SK-MEL-5 (cell line): ENCODE measurements at places on chromosomes 13 and 19. TPM values are rescaled to one million over a fixed set of nuclear protein-coding genes. Genes with fewer than 3 reads are reported as not detected.

- DNase-seq: no peak
These were observed 65.6 kb upstream of the TDRD3 start for GRCh38 chr13:60331249-60332012.

GRCh38 chr13:41132512-41133152 is at the start of gene KBTBD6:
TSS of gene KBTBD6 (minus strand) at chr13:41132802. CDS start at chr13:41132511, 291 bp downstream.
- peak; percentile 99 for DNase-seq

DNA sequence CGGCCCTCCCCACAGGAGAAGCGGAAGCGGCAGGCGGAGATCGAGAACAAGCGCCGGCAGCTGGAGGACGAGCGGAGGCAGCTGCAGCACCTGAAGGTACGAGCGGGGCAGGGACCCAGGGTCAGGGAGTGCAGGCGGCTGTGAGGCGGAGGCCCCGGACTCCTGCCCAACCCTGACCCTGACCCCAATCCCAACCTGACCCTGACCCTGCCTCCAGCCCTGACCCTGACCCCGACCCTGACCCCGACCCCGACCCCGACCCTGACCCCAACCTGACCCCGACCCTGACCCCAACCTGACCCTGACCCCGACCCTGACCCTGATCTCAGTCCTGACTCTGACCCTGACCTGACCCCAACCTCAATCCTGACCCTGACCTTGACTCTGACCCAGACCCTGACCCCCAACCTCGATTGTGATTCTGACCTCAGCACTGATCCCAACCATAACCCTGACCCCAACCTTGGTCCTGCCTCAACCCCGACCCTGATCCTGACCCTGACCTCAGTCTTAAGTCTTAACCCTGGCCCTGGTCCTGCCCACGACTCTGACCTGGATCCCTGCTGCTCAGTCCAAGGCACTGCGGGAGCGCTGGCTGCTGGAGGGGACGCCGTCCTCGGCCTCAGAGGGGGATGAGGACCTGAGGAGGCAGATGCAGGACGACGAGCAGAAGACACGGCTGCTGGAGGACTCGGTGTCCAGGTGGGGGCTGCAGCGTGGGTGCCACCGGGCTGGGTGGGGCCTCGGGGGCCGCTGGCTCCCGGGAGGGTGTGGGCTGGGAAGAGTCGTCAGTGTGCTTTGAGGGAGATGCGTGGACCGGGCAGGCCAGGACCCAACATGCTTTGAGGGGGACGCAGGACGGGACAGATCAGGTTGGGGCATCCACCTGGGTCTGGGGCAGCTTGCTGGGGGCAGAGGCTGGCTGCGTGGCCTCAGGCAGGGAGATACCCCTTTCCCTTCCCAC is 18.5 kb downstream of the PALM start:
- no peak for DNase-seq

Gene BEST2
- total RNA-seq: not detected in 2 replicates

Gene SBK2
- total RNA-seq: not detected in 2 replicates

DNA sequence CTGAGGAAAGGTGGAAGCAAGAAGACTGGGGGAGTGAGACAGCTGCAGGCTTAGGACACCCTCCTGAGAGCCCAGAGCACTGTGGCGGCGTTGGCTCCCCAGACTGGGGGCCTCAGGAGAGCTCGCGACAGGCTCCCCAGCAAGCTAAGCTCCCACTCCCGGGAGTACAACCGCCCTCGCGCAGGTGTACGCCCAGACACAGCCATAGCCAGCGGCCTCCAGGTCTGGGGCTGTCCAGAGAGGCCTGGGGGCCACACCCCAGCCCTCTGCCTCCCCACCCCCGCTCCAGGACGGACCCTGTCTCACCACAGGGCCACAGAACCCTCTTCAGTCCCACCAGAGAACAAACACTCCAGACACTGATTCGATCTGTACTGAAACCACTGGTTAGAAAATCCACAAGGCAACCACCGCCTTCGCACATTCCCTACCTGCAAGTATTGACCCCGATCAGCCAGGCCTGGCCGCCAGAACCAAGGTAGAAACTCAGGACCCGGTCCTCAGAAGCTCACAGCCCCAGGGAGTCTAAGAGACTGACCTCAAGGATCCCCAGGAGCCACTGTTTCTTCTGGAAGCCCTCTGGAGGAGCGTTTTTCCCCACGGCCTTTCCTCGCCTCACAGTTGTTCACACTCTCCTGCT is 16.3 kb downstream of the ZIC5 start:
- no peak for DNase-seq

DNA sequence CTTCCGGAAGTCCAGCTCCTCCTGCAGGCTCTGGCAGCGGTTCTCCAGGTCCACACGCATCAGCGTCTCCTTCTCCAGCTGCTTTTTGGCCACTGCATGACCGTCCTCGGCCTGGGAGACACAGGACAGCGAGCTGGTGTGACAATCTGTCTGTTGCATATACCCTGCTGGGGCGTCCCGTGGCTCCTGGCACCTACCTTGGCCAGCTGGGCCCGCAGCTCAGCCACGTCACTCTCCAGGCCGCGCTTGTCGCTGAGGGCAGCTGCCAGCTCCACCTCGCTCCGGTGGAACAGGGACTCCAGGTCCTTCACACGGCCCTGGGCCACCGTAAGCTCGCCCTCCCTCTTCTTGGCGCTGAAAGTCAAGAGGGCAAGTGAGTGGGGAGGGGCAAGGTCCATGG is 10.8 kb upstream of the TIMM13 start:
- DNase-seq: no peak

DNA sequence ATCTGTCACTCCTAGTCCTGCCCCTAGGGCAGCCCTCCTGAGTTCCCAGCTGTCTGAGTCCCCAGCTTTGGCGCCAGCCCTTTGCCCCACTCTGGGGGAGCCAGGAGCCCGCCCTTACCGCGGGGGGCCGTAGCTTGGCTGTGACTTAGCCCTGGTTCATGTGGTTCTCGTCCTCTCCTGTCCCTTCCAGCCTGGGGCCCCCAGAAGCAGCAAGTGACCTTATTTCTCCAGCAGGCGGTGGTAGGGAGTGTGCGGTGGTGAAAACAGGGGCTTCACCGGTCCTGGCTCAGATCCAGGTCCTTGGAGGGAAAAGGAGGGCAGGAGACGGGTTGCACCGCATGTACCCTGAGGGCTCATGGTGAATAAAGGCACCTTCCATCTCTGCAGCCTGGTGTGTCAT is 7.9 kb downstream of the GIPC3 start:
- no peak for DNase-seq

DNA sequence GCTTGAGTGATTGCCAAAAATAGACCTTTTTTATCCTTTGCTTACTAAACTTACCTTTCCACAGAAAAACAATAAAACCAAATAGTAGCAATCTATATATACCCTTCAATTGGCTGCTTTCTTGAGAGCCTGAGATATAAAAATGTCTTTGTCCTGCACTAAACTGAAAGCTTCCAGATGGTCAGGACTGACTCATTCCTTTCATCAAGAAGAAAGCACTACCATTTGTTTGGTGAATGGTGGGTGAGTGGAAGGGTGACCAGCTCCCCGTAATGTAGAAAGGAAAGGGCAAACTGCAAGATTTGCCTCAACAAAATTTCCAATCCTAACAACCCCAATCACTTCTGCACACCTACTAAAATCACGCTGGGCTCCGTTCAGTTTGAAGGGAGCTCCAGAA is 67.8 kb downstream of the SACS start:
- DNase-seq: peak; percentile 17

DNA sequence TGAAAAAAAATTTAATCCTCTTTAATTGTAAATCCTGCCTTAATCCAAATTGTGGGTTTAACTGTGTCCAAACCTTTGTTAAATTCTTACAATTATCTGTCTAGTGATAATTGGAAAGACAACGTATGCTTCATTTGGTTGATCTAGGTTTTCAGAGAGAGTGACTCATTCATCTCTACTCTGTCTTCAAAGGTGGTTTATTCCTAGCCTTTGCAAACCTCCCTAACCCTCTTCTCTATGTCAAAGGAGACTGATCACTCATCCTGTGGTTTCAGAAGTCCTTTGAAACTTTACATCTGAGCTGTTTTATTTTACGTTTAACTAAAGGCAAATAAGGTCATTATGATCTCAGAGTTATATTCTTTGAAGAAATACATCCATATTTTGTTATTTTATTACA is 8.8 kb upstream of the OXGR1 start:
- DNase-seq: no peak

DNA sequence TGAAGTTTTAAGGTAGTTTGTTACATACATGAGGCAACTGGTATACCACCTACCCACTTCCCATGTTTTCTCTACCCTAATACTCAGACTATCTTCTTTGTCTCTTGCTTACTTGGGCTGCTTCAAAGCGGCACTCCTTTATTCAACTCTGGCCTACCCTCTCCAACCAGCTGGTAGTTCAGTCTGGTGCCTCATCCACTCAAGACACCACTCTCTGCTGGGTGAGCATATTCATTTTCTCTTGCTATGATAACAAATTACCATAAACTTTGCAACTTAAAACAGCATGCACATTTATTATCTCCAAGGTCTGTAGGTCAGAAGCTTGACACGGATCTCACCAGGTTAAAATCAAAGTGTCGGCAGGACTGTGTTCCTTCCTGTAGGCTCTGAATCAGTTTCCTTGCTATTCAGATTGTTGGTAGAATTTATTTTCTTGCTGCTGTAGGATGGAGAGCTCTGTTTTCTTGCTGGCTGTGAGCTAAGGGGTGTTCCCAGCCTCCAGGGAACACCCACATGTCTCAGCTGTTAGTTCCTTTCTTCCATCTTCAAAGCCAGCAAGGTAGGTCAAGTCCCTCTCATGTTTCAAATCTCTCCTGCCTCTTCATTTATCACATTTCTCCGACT is 666.0 kb downstream of the DIAPH3 start:
- DNase-seq: no peak

Gene C19orf47
- total RNA-seq: 3.4 and 4.1 TPM in 2 replicates

GRCh38 chr19:18843960-18844359 is 12.2 kb downstream of the UPF1 start:
- no peak for DNase-seq

DNA sequence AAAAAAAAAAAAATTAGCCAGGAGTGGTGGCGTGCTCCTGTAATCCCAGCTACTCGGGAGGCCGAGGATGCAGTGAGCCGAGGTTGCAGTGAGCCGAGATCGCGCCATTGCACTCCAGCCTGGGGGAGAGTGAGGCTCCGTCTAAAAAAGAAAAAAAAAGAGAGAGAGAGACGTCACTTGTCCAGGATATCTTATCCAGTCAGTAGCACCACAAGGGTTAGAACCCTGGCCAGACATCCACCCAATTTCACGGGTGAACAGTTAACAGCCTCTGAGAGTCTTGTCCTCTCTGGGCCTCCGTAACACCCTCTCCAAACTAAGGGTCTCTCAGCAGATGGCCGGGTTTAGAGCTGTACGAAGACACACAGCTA is 917 bp upstream of the CLPTM1 start:
- DNase-seq: no peak

Gene ZNF536
- 2.7 and 3.1 TPM in 2 replicates for total RNA-seq

DNA sequence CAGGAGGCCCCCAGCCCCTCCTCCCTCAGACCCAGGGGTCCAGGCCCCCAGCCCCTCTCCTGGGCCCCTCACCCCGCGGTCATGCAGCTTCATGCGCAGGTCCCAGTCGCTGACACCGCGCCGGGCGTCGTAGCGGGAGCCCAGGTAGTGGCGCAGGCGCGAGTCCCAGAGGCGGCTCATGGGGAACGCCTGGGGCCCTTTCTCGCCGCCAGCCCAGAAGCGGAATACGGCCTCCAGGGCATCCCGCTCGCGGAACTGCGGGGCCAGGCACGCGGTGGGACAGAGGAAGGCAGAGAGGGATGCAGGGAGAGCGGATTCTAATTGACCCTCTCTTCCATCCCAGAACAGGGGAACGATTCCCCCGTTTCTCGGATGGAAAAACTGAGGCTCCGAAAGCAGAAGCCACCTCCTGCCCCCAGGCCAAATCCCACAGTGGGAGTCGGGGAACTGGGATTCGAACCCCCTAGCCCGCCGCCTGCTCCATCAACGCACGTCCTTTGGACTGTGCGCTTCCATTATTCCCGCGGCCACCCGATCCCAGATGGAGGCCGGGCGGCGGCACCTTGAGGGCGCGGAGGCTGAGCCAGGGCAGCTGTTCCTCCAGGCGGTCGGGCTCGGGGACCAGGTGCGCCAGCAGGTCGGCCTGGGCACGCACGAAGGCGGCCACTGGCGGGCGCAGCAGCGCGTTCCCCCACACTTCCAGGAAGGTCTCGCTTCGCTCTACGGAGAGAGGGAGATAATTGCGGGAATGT is 4.2 kb upstream of the TNNI3 start:
- DNase-seq: no peak

GRCh38 chr13:101155920-101156319 is 260.4 kb downstream of the NALCN start:
- DNase-seq: peak; percentile 17

GRCh38 chr13:31803311-31803710 is 64.0 kb downstream of the RXFP2 start:
- DNase-seq: no peak

GRCh38 chr19:17720440-17720839 is 1.2 kb downstream of the MAP1S start:
- DNase-seq: no peak

DNA sequence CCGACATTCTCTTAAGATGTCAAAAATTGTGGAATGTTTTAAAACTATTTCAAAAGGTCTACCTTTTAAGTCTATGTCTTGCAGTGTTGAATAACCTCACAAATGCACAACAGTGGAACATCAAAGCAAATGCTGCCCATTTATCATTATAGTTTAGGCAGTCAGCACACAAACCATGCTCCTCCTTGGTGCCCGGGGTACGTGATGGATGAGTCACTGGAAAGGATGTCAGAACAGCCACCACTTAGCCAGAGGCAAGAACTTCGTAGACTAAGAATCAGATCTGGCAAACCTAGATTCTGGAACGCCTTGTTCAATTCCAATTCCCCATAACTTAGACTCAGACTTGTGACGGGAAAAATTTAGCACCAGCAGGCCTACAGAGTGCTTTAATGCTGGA is 343.6 kb downstream of the FGF9 start:
- DNase-seq: peak; percentile 36

- DNase-seq: no peak
These were observed 41.3 kb downstream of the ALOX5AP start for GRCh38 chr13:30776661-30777060.

DNA sequence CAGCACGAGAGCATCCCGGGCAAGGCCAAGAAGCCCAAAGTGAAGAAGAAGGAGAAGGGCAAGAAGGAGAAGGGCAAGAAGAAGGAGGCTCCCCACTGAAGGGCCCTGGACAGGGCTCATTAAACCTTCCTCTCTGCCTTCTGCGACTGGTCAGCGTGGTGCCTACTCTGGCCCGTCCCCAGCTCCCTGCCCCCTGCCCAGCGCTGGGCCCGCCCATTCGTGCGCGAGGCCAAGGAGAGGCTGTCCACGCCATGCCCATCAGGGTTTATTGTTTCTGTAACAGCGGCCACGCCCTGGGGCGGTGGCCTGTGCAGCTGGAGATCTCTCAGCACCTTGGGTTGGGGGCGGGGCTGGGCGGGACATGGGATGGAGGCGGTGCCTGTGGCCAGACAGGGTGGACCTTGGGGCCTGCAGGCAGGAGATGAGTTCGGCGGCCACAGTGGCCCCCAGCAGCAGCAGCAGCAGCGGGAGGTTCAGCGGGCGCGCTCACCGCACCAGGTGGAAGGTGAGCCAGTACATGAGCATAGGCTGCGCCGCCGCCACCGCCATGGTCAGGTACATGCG is 897 bp downstream of the C19orf33 start:
- peak; percentile 28 for DNase-seq

Gene NR2C2AP
- 20.4 and 23.7 TPM in 2 replicates for total RNA-seq
